ENCODE measurements at places on chromosomes 2 and 18. TPM values are rescaled to one million over a fixed set of nuclear protein-coding genes. Genes with fewer than 3 reads are reported as not detected.

- no peak for DNase-seq
These were observed 25.6 kb upstream of the CXXC1 start for GRCh38 chr18:50313031-50313607.

PLA2R1 gene
- 1.8 TPM for polyA plus RNA-seq

DNA sequence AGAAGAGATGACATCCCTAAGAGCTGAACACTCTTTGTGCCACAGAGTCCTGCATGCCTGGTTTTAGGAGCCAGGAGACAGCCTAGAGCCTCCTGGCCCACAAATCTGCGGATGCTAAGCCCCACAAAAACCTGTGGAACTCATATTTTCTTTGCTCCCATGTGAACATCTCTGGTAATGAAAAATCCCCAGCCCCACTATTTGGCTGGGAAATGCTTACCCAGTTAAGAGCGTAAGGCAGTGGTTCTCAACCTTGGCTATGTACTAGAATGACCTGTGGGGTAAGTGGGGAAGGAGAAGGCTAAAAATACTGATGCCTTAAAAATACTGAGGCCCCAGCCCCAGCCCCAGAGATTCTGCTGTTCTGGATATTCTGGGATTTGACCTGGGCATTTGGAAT, 208.1 kb downstream of the EN1 start:
- no peak for DNase-seq

AQP12B gene
- 1.8 TPM for polyA plus RNA-seq

THAP4 gene
- 27.7 TPM for polyA plus RNA-seq

RNF125 gene
- polyA plus RNA-seq: 1.8 TPM

DNA sequence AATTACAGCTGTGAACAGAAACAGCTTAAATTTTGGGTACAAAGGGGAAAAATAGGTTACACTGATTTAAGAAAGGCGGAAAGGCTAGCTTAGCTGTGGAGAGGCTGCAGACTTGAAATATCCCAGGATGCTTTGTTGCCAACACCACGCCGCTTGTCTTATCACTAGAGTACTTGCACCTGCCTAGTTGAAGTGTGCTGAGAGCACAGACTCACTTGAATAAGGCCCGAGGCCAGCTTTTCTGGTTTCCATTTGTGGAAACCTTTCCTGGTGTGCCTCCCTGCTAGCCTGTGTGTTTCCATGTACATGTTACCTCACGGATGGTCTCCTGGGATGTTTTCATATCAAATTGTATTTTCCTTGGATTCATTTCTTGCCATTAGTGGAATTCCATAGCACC, 3.2 kb downstream of the CABLES1 start:
- no peak for DNase-seq
